ENCODE measurements at places on chromosomes 4 and X.

- DNase-seq = no peak
These were observed 189.7 kb downstream of the PDGFC start for GRCh38 chr4:156781852-156782251.

DNA sequence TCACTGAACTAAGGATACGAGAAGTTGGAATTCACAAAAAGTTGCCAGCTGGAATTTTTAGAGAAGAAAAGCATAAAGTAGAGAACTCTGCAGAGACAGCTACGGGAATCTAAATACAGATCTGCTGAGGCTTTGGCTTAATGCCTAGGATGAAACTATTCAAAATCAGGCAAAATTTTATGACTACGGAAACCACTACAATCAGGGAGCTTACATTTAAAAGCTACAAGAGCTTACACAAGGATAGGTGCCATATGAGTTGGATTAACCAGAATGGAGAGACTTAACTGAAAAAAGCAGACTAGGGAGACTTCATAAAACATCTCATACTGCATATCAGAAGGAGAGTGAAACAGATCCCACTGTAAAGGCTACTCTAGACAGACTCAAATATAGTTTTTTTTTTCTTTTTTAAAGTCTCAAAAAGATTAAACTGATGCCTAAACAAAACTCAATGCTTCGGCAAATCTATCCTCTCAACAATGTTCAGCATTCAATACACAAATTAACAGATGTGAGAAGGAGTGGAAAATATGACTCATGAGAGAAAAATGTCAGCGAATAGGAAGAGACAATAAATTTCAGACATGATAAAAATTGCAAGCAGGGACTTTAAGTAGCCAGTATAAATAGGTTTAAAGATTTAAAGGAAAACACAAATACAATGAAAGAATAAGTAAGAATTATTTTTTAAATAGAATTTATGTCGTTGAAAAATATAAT lies 586.1 kb downstream of the FSTL5 start:
- no peak for DNase-seq

- peak; percentile 92 for DNase-seq
These were observed 89.4 kb upstream of the MYOZ2 start for GRCh38 chr4:119046263-119046662.

GRCh38 chrX:47562615-47563243 lies 1.7 kb downstream of the ARAF start:
- no peak for DNase-seq

GRCh38 chrX:155094468-155095061 lies 23.3 kb downstream of the BRCC3 start:
- DNase-seq = no peak

GRCh38 chr4:145289403-145290076 lies 109.2 kb upstream of the OTUD4 start:
- no peak for DNase-seq

- no peak for DNase-seq
These were observed 8.2 kb upstream of the AFF1 start for GRCh38 chr4:86926435-86927086.

- DNase-seq = no peak
These were observed 854.6 kb downstream of the TRIML1 start for GRCh38 chr4:188993871-188994270.

DNA sequence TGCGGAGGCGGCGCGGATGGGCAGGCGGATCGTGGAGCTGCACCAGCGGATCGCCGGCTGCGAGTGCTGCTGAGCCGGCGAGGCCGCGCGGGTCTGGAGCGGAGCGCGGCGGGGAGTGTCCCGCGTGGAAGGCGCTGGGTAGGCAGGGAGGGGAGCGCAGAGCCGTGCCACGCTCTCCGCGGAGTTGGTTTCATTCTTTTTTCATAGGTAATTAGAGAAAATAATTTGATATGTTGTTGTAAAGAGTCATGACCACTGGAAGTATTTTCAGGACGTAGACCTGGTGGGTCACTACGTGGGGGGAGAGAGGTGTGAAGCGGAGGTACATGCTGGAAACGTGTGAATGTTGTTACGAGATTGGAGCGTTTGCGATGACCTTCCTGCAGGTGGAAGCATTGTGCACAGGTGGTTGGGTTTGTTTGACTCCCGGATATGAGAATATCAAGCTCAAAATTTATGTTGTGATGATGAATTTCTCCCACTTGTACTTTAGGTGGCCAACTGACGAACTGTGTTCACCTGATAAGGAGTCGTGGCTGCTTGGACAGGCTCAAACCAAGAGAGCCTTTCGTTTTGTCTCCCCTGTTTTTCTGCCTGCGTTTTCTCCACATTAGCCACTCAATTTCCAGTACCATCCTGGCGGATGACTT lies 19.1 kb upstream of the S100P start:
- DNase-seq = no peak

DNA sequence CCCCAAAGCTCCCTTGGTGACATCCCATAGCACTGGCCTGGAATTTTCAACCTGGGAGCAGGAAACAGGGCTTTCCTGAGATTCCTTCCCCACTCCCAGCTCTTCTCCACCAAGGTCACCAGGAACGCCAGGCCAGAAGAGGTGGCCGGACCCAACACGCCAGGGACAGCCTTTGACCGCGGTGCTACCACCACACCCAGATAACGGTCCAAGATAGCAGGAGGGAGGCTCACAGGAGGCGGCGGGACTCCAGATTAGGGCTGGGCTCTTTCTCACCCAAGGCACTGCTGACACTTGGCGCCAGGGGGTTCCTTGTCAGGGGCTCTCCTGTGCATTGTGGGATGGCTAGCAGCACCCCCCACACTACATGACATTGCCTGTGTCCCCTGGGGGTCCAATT lies 22.9 kb downstream of the ZFYVE28 start:
- no peak for DNase-seq

DNA sequence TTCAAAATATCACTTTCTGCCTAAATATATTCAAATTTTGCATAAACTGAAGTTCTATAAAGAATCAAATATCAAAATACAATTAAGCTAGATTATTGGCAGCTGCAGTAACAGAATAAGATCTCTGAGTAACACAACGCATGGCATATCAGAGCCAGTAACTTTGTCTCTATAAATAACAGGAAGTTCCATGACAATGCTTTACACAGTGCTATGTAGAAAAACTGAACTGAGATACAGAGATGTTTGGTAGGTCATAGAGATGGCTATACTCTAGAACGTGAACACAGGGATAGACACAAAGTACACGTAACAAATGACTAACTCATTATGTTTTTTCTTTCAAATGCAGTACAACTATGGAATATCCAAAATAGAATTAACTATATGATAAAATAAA lies 18.2 kb downstream of the UBE2D3 start:
- DNase-seq = no peak

GRCh38 chr4:42955746-42956505 lies 63.4 kb downstream of the GRXCR1 start:
- no peak for DNase-seq

DNA sequence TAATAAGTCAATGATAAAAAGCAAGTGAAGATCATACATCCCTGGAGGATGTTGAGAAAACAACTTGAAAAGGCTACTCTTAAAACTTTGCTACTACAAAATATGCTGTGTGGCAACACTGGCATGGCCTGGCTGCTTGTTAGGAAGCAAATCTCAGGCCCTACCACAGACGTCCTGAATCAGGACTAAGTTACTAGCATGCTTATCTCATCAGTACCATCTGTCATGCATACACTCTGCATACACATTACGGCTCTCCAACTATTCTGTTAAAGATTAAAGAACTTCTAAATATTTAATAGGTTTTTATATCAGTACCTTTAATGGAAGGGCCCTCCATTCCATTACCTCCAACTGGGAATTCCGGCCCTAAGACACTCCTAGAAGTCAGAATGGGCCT lies 8.2 kb downstream of the PAPSS1 start:
- no peak for DNase-seq

DNA sequence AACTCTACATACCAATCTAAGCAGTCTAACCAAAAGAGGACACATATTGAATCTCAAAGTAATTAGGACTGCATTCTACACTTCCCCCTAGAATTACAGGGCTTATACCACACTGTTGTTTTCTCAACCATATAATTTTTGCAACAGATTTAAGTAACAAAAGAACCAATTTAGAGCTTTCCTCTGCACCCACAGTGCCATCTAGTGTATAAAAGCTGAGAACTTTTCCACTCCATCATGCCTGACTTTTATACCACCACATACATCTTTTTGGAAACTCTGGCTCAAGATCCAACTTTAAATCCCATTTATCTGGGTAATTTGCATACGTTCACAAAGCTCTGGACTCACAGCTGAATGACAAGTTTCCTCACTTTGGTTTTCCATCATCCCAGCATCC lies 99.5 kb downstream of the EFHC2 start:
- DNase-seq = no peak

GRCh38 chr4:168859888-168860694 lies 150.0 kb downstream of the CBR4 start:
- no peak for DNase-seq

DNA sequence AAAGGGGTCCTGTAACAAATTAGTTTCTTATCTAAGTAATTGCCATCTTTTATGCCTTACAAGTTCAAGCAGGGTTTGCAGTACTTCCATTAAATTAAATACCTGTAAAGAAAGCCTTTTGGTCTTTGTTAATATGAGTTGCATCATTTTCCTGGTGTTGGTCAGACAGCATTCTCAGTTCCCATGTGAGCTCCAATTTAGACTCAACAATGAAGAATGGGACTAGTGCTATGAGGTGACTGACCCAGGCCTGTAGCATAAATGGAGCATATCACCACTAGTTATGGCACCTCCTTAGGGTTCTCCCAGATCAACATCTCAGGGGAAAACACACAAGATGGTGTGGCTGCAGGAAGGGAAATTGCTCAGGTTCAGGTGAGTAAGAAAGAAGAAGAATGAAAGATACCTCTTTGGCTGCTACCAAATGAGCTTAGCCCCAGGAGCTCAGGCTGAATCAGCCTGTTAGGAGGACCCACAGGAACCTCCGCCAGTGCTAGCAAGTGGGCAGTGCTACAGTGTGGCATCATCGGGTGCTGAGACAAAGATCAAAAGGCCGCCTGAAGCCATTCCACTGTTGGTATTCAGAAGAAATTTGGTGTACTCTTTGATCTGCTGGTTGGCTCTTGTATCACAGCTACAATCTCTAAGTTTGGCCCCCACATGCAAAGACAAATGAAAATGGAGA lies 1.8 kb downstream of the TTC29 start:
- no peak for DNase-seq

DNA sequence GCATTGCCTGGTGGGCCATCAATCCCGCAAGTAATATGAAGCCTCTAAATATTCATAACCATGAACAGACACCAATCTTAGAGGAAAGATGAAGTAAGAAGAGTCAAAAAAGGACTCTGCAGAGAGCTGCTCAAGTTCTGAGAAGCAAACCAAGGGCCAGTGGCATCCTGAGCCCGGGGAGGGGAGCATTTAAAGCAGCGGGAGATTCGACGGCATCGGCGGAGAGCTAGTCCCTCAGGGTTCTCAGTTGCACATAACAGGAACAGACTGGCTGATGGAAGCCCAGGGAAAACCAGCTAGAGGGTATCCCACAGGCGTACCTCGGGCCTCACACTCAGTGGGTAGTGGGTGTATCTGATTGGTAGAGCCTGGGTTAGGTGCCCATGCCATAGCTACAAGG lies 4.9 kb upstream of the PNMA6E start:
- no peak for DNase-seq

GRCh38 chrX:126695375-126695896 lies 124.1 kb upstream of the PRR32 start:
- DNase-seq = no peak

- no peak for DNase-seq
These were observed 73.1 kb downstream of the ADGRL3 start for GRCh38 chr4:61273233-61273632.

DNA sequence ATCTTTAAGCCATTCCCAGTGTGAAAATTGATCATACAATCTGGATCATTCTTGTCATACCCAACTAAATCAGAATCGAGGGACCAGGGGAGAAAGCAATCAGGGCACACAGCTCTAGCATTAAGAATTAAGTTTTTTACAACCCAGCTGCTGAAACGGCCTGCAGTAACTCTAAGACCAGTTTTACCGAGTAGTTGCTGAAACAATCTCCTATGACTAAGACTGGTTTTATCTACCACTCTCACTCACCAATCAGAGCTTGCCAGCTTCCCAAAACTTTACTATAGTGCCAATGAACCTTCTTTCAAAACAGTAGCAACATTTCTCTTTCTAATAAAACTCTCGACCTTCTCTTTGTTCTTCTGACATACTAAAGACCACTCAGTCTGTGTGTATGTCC lies 2.8 kb upstream of the SAP30 start:
- no peak for DNase-seq

GRCh38 chr4:53695540-53696463 lies 104.5 kb upstream of the LNX1 start:
- DNase-seq = no peak

GRCh38 chr4:90012918-90013317 lies 114.3 kb upstream of the CCSER1 start:
- DNase-seq = no peak

DNA sequence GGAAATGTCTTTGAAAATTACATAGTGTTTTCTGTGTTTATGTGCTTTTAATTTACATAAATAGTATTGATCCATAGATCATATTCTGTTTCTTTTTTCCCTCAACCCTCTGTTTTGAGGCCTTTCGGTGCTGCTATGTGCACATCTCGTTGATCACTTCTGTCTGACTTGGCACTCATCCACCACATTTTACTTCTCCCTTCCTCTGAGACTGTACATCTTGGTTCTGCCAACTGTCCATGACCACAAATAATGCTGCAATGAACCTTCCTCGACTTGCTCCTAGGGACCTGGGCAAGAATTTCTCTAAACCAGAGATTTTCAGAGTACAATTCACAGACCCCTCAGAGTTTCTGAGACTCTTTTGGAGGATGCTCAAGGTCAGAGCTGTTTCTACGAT lies 74.4 kb downstream of the RTL5 start:
- DNase-seq = no peak

- no peak for DNase-seq
These were observed 775 bp downstream of the GRPEL1 start for GRCh38 chr4:7067126-7067451.

- DNase-seq = no peak
These were observed 1.9 kb downstream of the SHOX start for GRCh38 chrX:632366-633042.

- DNase-seq = no peak
These were observed 208.3 kb downstream of the GABRB1 start for GRCh38 chr4:47239649-47240048.

- no peak for DNase-seq
These were observed 35.2 kb upstream of the FAM241A start for GRCh38 chr4:112110059-112110425.

GRCh38 chrX:24619647-24620046 lies 27.5 kb downstream of the PCYT1B start:
- no peak for DNase-seq

- DNase-seq = no peak
These were observed 23.8 kb downstream of the NOX1 start for GRCh38 chrX:100850317-100850716.

DNA sequence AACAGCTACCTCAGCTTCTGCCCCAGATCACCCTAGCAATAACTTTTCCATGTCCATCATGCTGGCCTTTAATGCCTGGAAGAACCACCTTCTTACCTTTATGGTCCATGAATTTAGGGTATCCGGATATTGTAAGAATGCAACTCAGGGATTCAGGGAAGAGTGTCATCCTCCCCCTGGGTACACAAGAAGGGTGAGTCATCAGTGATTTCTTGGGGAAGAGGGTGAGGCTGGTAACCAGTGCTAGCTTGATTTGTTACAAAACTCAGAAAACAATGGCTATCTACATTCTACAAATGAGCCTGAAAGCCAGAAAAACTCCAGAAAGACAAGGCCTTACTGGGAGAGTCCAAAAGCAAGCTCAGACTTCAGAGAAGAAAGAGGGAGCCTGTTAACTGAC lies 10.4 kb upstream of the NALF2 start:
- no peak for DNase-seq

- no peak for DNase-seq
These were observed 37.0 kb downstream of the MRPL1 start for GRCh38 chr4:77899607-77900006.
